Caki2 (cell line): ENCODE measurements at places on chromosomes 1 and 21. TPM values are rescaled to one million over a fixed set of nuclear protein-coding genes. Genes with fewer than 3 reads are reported as not detected.

The SUSD4 gene
- 3.5 and 11.9 TPM in 2 replicates for total RNA-seq

The ACTL8 gene
- total RNA-seq: 1.2 and 1.5 TPM in 2 replicates

GRCh38 chr1:18955131-18955440 is 1.4 kb downstream of the IFFO2 start:
- DNase-seq: no peak

DNA sequence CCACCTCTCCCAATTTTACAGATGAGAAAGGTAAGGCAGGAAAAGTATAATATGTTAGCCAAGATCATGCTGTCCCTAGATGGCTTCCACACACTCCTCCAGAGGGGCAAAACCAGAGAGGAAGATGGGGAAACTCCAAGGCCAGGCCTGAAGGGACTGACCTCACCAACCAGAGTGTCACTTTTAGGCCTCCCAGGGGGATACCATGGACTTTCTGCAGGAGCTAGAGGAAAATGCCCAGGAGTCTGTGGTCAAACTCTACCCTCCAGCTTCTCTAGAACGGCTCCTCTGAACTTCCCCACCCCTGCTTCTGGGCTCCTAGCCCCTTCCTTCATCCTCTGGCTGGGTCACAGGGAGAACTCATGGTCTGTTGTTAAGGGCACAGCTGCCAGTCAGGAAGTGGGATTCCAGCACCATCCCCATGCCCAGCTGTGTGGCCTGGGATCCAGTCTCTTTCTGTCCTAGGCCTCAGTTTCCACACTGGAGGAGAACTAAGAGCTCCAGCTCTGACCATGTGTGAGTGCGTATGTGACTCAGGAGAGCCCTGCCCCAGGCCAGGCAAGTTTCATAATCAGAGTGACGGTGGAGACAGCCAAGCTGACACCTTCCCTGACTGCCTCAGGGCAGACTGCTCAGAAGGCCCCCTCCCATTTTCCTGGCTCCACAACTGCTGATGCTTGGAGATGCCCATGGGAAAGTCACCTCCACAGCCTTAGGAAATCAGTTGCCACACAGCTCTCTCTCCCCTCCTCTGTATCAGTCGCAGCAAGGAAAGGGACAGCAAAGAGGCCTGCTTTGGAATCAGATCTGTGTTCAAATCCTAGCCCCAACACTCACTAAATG is 1.9 kb downstream of the IGSF8 start:
- no peak for DNase-seq

The TINAGL1 gene
- total RNA-seq: 706 and 710 TPM in 2 replicates

The CHI3L1 gene
- total RNA-seq: not detected in 2 replicates

DNA sequence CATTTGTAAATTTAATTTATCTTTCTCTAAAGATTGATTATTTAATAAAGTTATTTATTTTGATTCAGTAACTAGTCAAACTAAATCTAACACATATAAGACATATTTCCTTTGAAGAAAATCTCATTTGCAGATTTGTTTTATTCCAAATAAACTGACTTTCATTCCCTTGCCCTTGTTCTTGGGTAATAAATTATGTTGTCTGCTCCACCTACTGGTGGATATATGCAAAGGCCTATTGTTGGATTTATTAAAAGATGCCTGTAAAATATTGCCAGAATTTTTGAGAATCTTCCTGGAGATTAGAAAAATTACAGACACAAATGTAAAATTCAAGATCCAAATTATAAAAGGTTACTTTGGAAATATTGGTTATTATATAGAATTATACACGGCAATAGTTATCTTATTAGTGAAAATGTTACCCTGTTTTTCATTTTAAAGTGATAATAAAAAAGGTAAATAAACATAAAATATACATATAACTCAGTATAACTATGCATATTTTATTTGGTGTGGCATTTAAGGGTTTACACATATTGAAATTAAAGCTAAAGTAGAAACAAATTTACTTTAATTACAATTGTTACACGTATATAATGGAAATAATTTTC is 116.1 kb downstream of the SPATA17 start:
- peak; percentile 26 for DNase-seq

GRCh38 chr21:33767236-33767635 is 124.9 kb downstream of the ITSN1 start:
- peak; percentile 32 for DNase-seq

The ELAPOR1 gene
- total RNA-seq: 0.88 and 1.7 TPM in 2 replicates

- DNase-seq: no peak
Measured at GRCh38 chr1:182628657-182629056, 24.5 kb upstream of the RGS16 start.

The TPTE gene
- not detected in 2 replicates for total RNA-seq

The S100A2 gene
- total RNA-seq: 10.0 and 24.4 TPM in 2 replicates

- no peak for DNase-seq
Measured at GRCh38 chr1:199087144-199087543, 448.3 kb downstream of the PTPRC start.

- no peak for DNase-seq
Measured at GRCh38 chr1:232262991-232263390, 366.9 kb downstream of the SIPA1L2 start.

The NUDT4B gene
- 4.6 TPM in 1 of 2 replicates, not detected in the other for total RNA-seq

DNA sequence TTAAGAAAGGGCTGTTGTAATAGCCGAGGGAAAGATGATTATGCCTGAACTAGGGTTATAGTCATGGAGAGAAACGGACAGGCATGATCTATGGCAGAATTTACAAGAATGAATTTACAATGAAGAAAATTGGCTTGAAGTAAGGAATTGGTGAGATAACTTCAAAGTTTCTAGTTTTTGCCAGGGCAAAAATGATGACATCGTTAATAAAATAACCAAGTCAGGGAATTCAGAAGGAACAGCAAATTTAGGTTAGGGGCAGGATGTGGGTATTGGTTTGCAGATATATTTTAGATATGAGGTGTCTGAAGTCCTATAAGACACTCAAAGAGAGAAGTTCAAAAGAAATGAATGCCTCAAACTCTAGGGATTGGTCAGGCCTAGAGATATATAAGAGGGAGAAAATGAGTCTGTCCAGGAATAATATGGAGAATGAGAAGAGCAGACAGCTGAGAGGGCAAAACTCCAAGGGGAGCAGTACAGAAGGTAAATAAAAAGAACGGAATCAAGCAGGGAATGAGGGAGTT is 62.8 kb downstream of the IARS2 start:
- DNase-seq: no peak

DNA sequence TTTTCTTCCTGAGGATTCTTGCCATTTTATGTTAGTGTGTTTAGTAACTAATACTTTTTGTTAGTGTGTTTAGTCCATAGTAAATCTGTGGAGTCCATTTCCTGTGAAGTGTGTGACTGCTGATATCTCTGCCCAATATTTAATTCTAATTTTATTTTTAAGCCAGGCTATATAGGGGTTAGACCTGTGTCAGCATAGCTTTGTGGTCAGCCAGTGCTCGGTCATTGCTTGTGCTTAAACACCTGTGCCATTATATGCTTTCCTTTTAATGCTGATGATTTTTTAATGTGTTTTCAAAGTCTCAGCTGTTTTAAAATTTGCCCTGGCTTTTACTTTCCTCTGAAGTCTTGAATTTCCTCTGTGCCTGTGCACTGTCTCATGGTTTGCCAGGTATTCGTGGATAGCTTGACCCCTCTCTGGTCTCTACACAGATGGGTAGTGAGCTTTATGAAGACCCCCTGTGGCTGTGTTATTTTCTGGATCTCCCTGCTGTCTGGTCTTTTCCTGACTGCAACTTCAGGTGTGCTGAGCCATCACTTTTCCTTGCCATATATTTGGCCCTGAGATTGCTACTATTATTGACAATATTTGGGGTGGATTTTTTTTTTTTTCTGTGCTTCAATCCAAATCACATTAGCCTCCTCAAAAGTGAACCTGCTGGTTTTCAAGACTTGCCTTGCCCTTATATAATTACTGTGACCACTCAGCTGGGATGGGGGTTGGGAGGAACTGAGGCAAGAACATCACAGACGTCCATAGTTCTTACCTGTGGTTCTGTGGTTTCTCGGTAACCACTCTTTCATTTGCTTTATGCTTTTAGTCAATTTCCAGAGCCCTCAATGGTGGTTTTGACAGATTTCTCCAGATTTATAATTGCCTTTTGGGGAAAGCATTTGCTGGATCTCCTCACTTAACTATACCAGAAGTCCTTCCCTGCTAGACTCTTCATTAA is 59.6 kb downstream of the RPS6KC1 start:
- DNase-seq: no peak

DNA sequence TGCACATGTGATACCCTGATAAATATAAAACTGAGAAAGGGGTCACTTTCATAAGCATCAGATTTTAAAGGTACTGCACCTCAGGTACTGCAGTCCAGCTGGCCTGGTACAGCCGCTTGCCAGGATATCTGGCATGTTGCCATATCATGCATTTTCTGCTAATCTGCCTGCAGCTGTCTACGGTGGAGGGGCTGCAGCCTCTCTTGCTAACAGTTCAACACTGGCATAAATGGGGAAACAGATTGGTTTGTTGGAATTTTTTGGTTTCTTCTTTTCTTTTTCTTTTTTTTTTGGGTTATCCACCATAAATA is 71.5 kb downstream of the MIS18A start:
- DNase-seq: no peak

DNA sequence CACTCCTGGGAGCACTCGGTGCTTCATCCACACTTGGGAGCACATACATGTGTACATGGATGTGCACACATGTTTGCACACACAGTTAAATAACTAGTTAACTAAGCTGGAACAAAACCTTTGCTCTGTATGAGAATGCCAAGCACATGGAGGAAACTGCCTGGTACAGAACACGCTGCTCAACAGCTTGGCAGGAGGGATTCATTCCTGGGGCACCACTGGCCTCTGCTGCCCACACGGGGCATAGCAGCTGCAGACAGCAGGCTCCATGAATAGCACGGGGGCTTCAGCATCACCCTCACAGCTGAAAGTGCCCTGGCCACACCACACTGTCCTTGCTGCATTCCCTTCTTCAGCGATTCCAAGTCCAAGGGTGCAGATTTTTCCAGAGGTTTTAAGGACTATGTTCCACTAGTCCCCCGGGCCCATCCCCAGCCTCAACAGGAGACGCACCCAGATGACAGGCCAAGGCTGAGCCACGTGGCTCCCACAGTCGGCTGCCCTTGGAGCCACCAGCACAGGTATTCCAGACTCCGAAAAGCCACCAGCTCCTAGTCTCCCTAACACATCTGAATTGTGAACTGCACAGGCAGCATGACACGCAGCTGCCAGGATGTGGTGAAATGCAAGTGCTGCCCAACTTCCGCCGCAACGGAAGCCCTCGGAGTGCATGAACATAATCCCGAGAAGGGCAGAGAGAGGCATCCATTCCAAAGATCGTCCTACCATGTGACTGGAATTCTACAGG is 16.9 kb downstream of the NPHP4 start:
- peak; percentile 17 for DNase-seq

The GNAT2 gene
- not detected in 2 replicates for total RNA-seq

GRCh38 chr1:243452092-243452491 is 196.3 kb downstream of the SDCCAG8 start:
- DNase-seq: no peak

The SLC45A3 gene
- total RNA-seq: 2.2 and 2.3 TPM in 2 replicates

DNA sequence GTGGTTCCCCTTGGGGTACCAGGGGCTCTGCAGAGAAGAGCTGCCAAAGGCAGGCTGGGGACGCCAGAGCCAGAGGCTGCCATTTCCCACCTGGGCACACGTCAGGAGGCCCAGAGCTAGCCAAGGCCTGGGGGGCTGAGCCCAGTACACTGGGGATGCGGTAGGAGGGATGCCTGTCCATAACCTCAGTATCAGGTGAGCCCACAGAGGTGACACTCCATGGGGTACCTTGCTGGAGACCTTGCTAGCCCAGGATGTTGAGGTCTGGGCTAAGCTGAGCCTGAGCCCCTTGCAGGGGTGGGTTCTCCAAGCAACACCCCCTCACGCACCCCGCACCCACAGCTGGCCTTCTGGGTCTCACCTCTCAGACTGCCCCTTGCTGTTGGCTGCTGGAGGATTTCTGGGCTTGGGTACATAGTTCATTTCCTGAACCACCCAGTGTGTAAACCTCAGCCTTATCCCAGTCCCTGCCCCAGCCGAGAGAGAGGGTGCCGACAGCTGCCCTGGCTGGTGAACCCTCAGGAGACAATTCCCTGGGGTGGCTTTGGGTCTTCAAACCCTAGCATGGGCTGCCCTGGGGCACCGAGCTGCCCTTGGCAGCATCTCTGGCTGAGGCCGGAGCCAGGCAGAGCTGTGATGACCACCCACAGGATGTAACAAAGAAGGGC is 92.5 kb upstream of the VAMP3 start:
- no peak for DNase-seq

GRCh38 chr1:30299393-30299792 is 424.0 kb downstream of the MATN1 start:
- no peak for DNase-seq

GRCh38 chr21:45071874-45072737 is 2.3 kb upstream of the ADARB1 start:
- DNase-seq: no peak

DNA sequence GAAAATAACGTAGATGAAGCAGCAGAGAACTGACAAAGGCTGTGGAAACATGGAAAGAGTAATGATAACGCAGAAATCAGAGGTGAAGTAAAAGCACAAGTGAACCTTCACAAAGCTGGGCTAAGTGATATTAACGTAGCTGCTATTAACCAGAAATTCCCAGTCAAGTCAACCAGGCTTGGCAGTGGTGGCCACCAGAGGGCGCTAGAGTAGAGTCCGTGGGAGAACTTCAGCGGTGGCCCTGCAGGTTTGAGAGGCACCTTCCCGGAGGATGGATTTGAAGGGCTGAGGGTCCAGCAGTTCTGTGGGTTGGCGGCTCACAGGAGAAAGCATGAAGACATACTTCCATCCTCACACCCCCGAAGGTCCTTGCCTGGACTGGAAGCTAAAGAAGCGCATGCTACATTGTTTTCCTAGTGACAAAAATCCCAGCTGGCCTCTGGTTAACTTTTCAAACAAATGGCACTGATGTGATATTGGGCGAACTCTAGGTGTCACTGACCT is 81.7 kb upstream of the ZNF648 start:
- peak; percentile 55 for DNase-seq

DNA sequence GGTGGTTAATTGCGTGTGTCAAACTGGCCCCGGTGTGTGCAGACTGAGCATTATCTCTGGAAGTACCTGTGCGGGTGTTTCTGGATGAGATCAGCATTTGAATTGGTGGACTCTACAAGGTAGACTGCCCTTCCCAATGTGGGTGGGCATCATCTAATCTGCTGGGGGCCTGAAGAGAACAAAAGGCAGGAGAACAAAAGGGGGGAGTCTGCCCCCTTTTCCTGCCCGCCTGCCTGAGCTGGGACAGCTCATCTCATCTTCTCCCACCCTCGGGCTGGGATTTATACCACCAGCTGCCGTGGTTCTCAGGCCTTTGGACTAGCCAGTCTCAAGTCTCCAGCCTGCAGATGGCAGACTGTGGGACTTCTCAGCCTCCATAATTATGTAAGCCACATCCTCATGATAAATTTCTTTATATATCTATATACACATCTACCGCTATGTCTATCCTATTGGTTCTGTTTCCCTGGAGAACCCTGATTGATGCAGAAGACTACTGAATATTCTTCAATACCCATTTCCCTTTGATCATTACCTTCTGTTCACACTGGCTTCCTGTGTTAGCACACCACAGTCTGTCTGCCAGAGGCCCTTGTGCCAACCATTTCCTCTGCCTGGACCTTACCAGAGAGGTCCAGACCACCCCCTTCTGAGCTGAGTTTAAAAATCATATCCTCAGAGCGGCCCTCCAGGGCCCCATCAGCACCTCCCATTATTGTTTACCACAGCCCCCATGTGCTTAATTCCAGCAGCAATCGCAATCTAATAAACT is 25.2 kb downstream of the RCAN1 start:
- DNase-seq: no peak
